ENCODE measurements at places on chromosomes 16 and 17.

DNA sequence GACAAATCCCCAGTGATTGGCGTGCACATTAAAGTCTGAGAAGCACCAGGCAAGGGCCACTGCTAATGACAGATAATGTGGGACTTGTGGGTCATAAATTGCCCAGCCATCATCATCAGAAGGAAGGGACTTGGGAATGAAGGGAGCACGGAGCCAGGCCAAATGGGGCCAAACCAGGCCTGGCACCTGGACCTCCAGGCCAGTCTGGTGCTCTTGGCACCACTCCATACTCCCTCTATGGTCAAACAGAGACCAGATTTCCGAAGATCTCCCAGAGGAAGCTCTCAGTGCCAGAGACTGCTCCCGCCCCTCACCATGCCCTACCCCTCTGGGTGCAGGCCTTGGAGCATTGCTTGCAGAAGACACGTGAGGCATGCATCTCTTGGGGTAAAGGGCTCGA lies 142.2 kb downstream of the CCDC182 start:
- no peak for DNase-seq

- no peak for DNase-seq
Measured at GRCh38 chr17:77213778-77214132, 73.0 kb downstream of the SEC14L1 start.

GRCh38 chr16:12160249-12160648 lies 183.7 kb downstream of the SNX29 start:
- DNase-seq: no peak

DNA sequence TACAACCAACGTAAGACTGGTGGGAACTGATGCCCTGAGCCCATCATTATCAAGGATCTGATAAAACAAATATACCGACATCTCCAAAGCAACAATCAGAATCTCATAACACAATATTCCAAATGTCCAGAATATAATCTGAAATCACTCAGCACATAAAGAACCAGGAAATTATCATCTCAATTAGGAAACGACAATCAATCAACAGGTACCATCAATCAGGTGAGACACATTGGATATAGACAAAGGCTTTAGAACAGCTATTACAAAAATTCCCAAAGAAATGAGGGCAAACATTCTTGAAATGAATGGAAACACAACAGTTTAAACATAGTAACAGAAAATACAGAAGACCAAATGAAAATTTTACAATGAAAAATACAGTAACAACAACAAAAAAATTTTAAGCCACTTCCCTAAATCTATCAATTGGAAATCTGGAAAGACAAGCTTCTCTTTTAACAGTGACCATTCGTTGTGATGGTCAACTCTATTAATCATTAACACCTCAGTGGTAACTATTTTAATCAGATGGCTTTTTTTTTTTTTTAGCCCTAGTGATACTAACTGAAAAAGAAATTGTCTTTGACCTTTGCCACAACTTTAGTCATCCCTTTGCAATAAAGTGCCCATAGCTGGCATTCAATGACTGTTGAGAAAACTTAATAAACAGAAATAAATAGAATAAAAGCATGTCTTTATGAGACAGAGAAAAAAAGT lies 70.4 kb downstream of the USP32 start:
- DNase-seq: no peak

GRCh38 chr16:65889533-65889966 lies 476.9 kb upstream of the CDH5 start:
- DNase-seq: no peak

- DNase-seq: no peak
Measured at GRCh38 chr17:563616-564015, 151.0 kb downstream of the VPS53 start.

- DNase-seq: no peak
Measured at GRCh38 chr16:78551487-78552085, 452.1 kb downstream of the WWOX start.

GRCh38 chr16:90084215-90084950 lies 7.3 kb upstream of the PRDM7 start:
- DNase-seq: no peak

DNA sequence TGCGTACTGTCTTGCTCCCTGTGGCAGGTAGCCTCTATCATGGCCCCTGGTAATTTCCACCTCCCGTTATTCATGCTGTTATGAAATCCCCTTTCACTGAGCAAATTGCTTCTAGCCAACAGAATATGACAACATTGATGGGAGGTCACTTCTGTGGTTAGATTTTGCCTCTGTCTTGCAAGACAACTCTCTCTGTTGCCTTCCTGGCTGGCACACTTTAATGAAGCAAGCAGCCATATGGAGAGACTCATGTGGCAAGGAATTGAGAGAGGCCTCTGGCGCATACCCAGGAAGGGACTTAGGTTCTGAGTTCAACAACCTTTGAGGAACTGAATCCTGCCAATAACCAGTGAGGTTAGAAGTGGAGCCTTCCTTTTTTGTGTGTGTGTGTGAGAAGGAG lies 51.8 kb upstream of the GPRC5B start:
- no peak for DNase-seq

GRCh38 chr16:84677849-84678248 lies 22.0 kb upstream of the USP10 start:
- DNase-seq: no peak

DNA sequence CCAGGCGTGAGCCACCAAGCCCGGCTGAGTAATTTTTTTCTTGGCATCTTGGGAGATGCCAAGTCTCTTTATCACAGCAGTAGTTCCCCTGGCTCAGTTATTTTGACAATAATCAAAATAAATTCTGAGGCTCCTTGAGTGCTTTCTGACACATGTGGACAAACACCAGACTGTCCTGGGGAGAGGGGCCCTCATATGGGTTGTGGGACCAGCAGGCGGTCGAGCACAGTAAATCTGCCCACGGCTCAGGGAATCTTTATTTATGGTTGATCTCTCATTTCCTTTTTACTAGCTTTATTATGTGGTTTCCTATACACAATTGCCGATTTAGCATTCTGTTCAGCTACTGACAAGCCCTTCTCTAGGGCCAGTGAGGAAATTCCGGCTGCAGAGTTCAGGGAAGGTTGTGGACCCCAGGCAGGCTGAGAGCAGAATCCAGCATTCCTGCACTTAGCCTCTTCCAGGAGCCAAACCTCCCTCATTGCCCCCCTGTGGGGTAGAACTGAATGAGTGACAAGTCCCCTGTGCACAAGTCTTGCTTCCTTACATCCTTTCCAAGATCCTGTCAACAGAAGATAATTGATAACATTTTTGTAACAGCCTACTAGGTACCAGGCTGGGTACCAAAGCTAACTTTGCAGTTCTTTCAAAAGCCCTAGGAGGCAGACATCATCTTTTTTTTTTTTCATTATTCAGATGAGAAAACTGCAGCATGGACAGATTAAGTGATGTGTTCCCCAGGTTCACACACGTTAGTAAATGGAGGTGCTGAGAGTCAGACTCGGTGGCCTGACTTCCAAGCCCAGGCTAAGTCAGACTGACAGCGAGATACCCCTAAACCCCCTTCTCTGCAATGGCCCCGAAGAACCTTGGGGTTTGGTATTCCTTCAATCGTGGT lies 40.2 kb downstream of the HS3ST3B1 start:
- no peak for DNase-seq

- DNase-seq: no peak
Measured at GRCh38 chr16:64826374-64826773, 295.5 kb downstream of the CDH11 start.

- no peak for DNase-seq
Measured at GRCh38 chr16:68397710-68398201, 50.6 kb downstream of the SMPD3 start.

- no peak for DNase-seq
Measured at GRCh38 chr17:19746517-19746916, 1.6 kb downstream of the ALDH3A1 start.

DNA sequence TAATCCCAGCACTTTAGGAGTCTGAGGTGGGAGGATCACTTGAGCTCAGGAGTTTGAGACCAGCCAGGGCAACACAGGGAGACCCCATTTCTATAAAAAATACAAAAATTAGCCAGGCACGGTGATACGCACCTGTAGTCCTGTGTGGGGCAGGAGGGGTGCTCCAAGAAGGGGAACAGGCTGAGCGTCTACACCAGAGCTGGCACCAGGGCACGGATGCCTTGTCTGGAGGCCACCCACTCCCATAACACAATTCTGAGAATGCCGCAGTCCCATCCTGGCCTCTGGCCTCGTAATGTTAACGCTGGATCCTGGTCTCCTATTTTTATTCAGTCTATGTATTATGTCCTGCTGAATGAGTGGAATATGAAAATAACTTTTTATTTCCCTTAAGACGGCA lies 161.3 kb downstream of the WSCD1 start:
- DNase-seq: no peak

DNA sequence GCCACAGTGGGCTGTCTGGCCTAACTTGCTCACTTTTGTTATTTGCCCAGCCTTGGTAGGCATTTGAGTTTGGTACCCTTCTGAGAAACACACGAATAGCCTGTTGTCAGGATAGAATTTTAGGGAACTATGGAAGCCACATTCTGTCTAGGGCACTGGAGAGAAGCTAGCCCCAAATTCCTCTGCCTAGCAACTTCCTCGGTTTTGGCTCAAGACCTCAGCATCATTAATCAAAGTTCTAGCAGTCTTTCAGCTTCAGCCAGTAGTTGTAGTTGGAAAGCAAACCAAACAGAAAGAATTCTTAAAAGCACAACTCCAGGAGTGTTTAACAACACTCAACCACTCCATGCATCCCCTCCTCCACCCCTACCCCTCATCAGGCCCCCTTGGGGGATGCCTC lies 572.1 kb upstream of the PSMD7 start:
- DNase-seq: no peak

DNA sequence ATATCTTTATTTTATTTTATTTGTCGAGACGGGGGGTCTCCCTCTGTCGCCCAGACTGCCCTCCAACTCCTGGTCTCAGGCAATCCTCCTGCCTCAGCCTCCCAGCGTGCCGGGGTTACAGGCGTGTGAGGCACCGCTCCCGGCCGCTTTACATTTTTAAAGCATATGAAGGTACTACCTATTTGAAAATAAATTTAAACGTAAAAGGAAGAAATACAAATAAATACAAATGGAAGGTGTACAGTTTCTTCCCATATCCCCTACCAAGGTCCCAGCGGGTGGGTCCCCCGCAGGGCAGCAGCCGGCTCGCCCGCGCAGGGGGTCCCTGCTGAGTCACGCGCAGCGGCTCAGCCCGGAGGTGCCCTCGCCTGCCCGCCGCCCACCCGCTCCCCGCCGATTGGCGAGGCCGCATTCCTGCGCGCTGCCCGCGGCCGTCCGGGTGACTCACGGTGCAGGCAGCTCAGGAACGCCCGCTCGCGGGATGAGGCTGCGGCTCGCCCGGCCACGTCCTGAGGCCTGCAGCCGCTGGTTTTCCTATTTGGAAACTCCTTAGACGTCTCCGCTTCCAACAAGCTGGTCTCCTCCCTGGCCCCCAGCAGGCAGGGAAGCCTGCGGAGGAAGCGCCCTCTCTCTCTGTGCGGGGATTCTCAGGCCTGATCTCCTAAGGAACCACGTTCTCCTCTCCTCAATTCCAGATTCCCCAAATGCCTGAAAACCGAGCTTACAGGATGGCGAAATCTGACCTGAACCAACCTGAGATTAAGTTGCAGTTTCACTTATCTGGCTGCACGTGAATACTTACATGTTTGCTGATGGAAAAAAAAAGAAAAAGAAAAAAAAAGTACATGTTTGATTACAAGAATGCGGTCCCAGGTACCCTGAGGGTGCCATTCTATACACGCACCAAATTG lies 54.8 kb upstream of the MAP3K14 start:
- no peak for DNase-seq

DNA sequence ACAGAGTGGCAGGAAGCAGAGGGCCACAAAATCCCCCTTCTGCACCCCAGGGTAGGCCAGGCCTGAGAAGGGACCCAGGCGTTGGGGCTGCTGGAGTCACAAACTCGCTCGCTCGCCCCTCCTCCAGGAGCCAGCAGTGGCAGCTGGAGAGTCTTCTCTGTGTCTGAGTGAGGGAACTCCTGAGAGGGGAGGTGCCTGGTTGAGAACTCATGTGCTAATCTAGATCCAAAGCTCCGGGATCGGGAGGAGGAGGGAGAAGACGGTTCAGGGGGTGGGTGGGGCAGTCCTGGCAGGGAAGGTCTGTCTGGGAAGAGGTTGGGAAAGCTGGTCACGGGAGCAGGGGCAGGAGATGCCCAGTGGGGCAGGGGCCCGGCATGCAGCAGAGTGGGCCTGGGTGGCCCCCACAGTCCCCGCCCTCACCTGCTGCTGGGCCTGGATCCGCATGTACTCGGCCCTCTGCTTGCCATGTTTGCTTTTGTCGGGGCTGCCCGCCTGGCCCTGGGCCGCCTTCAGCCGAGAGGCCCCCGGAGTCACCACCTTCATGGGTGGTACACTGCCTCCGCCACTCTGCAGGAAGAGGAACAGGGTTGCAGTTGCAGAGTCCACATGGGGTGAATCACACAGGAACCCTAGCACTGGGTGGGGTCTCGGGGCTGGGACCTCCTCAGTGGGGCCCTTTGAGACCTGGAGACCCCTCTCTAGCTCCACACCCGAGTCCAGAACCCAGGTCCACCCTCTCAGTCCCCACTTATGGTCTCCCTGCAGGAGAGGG lies 62.2 kb downstream of the SRCIN1 start:
- no peak for DNase-seq

DNA sequence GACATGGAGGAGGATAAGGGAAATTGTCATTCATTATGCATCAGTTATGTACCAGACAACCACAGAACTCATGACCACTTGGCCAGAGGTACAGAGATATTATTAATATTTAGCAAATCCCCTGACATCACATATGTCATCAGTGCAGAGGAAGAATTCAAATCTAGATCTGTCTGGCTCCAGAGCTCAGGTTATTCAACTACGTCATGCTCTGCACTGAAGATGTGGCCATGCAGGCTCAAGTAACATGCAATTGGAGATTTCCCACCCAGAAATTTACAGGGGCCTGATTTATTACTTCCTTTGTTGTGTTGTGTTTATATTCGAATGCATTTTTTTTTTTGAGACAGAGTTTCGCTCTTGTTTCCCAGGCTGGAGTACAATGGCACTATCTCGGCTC lies 224.3 kb downstream of the HS3ST4 start:
- DNase-seq: no peak

DNA sequence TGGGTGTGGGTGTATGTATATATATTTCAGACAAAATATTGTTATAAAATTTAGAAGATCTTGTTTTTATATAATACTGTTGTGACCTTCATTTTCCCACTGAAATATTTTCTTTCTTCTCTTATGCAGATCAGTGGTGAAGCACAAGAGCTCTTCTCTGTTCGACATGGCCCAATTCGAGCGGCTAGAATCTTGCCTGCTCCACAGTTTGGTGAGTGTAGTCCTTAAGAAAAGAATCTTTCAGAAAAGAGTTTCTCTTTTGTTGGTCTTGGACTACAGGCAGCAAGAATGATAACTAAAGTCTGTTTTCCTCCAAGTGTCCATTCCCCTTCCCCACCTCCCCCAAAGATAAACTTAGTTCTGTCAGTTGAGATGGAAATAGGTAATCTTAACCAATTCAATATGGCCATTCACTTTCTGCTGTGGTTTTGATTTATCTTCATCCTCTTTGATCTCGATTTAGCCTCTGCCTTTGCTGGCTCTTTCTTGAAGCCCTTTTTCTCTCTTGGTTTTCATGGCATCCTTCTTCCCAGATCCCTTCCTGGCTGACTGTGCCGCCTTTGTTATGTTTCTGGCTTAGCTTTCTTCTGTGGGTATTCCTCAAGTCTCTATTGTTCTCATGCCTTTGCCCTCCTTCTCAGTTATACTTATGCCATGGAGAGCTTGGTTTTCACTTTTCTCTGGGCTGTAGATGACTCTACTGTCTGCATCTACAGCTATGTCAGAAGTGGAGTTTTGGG lies 69.6 kb downstream of the BCAS3 start:
- no peak for DNase-seq

- no peak for DNase-seq
Measured at GRCh38 chr17:82595893-82596292, 52.4 kb downstream of the WDR45B start.
